KBM-7 (cell line): ENCODE measurements at places on chromosomes 6 and 20.

DNA sequence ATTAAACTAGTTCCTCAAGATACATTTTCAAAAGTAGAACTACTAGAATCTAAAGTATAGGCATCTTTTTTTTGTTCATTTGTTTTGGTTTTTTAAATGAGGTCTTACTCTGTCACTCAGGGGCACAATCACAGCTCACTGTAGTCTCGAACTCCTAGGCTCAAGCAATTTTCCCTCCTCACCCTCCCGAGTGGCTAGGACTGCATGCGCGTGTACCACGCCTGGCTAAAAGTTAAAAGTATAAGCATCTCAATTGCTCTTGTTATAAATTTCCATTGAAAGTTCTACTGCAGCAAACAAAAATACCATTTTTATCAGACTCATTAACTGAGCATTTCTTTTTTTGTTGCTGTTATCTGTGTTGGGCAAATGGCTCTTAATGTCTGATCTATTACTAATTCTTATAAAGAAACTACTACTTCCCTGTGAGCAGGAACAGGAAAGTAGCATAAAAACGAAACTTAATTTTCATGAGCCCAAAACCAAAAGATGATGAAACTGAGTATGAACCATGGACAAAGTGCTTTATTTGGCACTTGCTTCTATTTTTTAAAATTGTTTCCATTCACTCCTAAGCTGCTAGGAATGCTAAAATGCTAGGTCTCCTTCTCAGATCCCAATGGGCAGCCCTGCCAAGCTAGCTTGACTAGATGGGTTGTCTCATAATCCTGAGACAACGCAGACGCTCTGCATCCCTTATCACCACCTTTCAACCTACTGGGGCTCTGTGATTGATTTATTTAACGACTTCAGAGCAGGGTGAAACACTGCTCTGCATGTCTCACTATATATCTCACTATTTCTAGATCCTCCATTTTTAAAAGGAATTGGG, 36.9 kb downstream of the TRPC4AP start:
- DNase-seq = no peak

DNA sequence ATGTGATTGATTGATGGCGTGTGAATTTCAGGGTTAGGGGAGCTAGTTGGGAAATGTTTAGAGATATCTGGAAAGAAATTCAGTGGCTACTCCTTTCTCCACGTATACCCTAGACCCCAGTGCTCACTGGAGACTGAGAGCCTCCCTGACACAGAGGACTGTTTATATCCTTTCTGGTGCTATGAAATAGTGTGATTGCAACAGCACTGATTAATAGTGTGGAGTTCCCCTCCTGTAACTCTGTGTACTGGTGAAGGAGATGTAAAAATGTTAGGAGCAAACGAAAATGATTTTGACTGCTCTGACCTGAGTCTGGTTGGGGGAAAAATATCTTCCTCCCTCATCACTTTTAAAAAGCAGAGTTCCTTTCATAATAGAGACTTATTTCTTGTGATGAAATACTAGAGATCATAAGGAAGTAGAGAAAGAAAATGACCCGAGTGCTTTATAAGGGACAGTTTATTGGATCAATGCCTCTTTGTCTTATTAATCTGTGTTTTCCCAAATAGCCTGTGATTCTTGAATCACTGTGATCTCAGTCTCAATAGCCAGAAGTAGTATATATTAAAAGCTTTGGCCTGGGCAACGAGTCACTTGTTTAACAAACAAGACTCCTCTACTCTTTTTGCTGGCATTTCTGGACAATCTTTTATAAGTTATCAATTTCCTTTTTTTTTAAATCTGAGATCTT, 92.3 kb downstream of the RNF182 start:
- DNase-seq = no peak

DNA sequence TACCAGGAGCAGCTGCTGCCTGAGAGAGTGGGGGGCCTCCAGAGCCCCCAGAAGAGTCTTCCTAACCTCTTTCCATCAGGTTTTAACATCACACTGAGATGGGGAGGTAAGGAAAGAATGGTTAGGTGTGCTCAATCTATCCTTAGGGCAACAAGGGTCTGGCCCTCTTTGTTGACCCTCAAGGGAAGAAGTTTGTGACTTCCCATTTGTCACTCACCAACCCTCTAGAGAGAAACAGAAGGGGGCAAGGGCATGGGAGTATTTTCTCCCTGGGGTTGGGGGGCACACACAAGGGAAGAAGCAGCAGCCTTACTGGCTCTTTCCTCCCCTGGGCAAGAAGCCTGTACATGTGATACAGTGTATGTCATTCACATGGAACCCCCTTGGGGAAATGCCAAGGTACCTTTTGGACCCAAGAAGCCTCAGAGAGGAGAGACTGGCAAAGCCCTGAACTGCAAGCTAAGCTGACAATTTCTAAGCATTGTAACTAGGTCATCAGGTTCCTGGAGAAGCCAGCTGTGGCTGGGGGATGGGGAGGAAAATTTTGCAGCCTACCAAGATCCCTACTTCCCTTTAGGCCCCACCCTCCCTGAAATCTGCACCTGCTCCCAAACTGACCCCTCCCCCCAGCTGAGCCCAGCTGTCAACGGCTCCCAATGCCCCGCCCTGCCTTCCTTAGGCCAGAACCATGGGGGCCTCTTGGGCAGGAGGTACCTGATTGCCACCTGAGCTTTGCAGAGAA, 14.5 kb downstream of the BCL2L1 start:
- peak; percentile 54 for DNase-seq

GRCh38 chr6:64838726-64839125, 868.3 kb downstream of the EYS start:
- DNase-seq = peak; percentile 8

DNA sequence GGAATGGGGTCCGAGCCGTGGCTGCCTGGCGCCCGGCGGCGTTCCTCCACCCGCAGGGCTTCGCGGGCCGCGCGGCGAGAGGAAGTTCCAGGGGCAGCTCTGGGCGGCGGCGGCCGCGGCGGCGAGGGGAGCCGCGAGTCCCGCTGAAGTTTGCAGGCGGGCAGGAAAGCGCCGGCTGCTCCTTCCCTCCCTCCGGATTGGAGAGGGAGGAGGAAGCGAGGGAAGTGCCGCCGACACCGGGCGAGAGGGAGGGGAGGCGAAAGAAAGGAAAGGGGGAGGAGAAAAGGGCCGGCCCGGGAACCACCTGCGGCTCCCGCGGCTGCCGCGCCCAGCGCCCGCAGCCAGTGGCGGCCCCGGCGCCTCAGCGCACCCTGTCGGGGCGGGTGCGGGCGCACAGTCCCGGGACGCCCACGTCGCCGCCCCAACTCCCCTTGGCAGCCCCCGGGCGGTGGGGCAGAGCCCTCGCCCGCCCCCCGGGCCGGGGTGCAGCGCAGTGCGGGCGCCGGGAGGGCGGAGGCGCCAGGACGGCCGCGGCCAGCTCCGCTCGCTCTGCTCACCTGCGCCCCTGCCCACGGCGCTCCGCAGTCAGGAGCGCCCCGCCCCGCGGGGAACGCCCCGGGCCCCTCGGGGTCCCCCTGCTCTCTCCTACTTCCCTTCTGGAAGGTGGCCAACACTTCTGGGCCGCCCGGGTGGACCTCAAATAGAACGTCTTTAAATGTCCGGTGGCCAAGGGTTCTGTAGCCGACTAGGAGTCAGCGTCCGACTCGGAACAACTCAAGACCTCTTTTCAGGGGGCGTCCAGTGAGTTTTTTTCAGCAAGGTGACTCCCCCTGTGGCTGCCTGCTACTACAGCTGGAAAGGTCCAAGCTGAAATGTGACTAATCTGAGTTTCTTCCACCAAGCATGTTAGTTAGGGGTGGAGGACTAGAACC, 80.3 kb upstream of the CCDC28A start:
- DNase-seq = peak; percentile 86

- no peak for DNase-seq
These were observed 138.4 kb upstream of the TENT5A start for GRCh38 chr6:81890846-81891245.

DNA sequence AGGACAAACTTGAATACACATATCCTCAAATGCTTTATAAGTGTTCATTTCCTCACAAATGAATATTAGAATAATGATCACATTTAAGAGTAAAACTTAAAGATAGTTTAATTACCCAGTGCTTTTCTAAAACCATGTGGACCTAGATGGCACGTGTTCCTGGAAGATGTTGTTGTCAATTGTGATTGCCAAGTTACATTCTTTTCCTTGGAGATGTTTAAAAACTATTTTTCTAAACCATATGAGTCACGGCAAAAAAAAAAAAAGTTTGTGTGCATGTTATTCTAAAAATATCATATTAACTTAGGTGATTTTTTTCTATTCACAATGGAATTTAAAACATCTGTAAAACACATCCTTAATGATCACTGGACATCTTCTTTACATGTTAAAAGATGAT, 51.1 kb downstream of the RCAN2 start:
- no peak for DNase-seq

GRCh38 chr6:156943166-156943565, 166.0 kb downstream of the ARID1B start:
- DNase-seq = no peak

DNA sequence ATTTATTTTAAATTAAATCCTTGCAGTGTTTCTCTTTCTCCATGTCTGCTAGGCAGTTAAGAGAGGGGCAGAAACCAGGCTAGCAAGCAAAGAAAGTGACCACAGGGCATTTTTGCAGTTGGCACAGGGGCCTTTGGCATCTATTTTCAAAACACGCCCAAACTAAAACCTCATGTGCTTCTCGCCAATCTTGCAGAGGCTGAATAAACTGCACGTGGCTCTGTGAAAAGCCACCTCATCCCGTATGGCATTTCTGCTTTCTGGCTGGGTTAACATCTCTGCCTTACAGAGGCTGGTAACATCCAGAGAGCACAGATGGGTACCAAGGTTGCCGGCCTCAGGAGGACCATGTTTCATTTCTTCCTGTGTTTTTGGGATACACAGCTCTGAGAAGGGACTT, 54.6 kb downstream of the GJA10 start:
- DNase-seq = no peak

DNA sequence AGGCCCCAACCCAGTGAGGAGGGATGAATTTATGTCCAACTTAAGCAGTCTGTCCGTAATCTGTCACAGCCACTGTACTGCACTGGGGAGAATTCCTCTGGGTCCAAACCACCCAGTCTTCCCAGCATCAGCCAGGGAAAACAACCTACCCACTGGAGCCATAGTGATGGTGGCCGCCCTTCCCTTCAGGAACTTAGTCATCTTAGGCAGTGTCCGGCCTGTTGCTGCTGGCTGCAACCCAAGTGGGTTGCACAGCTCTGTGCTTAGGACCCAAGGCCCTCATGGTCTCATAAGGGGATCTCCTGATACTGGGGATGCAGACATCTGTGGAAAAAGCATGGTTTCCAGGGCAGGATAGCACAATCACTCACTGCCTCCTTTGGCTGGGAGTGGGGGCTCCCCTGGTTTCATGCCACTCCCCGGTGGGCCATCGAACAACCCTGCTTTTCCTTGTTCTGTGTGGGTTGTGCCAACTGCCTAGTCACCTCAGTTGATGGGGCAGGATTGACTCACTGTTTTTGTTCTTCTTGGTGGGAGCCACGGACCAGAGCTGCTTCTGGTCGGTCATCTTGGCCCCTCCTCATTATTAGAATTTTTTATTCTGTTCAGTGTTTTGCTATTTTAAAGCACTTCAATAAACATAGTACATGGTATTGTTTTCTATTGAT, 591.9 kb downstream of the DOK5 start:
- no peak for DNase-seq

GRCh38 chr6:83247471-83247870, 54.3 kb downstream of the RWDD2A start:
- no peak for DNase-seq

DNA sequence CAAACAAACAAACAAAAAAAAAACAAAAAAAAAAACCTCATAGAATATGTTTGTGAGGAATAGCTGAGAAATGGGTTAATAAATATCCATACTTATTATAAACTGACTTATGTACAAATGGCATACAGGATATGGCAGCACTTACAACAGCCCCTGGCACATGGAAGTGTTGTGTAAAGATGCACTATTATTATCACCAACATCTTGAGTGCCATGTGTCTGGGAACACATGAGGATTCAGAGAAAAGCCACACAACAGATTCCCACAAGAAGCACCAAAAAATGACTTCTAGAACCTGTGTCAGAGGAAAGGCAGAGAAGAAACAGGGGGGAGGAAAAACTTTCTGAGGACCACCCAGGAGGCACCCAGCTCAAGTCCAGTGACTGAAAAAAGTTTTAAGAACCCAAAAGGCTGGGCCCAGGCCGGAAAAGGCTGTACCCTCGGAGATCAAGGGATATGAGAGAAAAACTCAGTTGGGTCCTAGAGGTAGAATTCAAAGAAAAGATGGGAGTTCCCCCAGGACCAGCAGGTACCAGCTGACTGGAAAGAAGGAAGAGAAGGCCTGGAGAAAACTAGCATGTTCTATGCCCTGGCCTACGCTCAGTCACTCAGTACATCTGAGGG, 9.4 kb upstream of the TAF8 start:
- no peak for DNase-seq

DNA sequence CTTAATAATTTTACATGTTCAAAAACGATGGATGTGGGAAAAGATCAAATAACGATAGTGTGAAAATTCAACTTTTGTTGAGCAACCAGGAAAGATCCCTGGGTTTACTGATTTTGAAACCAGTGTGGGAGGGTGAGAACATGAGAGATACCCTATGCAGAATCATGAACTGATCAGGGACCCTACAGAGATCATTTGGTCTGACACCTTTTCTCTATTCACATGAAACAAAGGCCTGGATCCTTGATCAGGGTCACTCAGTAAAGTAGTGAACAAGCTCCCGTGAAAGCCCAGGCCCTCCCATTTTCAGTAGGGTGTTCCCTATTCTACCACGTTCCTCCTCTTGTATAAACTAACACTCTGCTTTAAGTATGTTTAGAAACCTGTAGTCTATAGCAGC, 60.5 kb upstream of the DUSP22 start:
- DNase-seq = no peak

DNA sequence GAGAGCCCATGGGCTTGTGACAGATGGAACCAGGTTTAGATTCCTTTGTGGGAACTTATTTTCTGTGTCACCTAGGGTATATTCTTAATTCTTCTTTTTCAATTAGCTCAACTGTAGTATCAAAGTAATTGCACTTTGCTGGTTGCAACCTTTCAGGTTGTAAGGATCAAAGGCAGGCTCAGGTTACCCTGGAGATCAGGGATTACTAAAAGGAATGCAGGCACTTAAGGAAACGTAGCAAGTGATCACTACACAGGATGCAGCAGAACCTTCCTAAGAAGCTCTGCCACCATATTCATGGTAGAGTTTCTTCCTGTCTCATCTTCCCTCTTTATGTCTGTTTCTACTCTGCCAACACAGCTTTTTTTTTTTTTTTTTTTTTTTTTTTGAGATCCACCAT, 133.2 kb upstream of the JAG1 start:
- DNase-seq = no peak

- peak; percentile 76 for DNase-seq
These were observed 36.7 kb downstream of the MAN1A1 start for GRCh38 chr6:119312875-119313338.

- no peak for DNase-seq
These were observed 104.2 kb downstream of the PREX1 start for GRCh38 chr20:48723308-48724264.
